ENCODE measurements at places on chromosomes 2 and 18.

DNA sequence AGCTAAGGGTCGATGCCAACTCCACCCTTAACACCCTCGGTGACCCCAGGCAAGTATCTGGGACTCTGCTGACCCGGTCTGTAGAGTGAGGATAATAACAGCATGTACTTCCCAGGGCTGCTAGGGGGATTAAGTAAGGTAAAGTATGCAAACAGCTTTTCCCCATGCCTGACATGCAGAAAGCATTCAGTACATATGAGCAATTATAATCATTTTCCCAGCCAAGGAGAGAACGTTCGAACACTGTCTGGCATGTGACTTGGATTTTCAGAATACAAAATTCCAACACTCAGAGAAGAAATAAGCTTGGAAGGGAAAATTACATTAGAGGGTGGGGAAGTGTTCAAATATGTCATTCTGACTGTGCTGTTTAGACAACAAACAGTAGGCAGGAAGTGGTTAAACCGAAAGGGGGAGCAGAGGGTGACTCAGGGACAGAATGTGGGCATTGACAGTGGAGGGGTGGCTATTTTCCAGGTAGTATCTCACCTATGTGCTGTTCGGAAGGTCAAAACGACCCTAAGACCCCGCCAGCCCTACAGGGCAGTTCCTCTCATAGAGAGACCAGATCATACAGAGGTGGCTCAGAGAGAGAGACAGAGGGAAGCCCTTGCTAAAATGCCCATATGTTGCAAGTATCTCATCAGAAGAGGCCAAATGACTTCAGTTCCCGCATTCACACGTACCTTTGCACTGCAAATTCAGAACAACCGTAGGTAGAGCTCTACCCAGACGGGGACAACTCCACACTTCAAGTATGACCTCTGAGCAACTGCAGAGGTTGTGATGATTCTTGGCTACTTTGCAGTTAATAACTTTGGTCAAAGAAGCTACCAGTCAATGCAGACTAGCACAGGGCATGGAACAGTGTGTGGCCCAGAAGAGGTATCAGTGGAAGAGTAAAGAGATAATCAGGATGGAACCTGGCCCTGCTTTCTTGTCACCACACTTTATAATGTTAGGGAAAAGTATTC, 14.8 kb downstream of the ASPRV1 start:
- no peak for DNase-seq

- DNase-seq = no peak
Observed at GRCh38 chr18:57446322-57446721, 11.1 kb downstream of the ONECUT2 start.

DNA sequence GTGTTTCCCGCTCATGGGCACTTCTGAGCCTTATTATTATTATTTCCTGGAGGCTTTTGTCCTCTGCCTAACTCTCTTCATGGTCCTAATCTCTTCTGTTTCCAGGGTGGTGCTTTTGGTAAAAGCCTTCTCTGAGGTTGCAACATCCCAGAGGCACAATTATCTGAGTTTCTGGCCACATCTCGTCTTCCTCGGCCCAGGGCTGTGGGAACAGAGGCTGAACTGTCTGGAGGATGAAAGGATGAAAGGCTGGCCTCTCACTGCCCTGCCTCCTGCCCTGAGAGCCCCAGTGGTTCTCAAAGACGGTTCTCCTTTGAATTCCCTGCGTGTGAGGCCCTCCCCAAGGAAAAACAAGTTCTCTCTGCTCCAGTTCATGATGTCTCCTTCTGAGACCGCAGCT, 13.8 kb downstream of the GYPC start:
- DNase-seq = no peak

DNA sequence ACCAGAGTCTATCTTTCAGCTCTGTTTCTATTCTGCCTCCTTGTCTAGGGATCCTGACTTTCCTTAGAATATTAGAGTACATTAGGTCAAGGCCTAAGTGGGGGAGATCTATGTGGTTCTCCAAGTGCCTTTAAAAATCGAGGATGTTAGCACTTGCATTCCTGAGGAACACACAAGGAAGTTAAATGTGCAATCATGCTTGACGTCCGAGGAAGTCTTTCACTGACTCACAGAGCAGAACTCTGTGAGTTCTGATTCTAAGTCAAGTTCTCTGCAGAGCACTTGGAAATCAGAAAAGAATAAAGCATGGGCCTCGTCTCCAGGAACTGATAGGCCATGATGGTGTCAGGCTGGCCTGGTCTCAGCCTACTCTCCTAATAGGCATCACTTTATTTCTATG, 17.2 kb downstream of the FHOD3 start:
- peak; percentile 70 for DNase-seq

DNA sequence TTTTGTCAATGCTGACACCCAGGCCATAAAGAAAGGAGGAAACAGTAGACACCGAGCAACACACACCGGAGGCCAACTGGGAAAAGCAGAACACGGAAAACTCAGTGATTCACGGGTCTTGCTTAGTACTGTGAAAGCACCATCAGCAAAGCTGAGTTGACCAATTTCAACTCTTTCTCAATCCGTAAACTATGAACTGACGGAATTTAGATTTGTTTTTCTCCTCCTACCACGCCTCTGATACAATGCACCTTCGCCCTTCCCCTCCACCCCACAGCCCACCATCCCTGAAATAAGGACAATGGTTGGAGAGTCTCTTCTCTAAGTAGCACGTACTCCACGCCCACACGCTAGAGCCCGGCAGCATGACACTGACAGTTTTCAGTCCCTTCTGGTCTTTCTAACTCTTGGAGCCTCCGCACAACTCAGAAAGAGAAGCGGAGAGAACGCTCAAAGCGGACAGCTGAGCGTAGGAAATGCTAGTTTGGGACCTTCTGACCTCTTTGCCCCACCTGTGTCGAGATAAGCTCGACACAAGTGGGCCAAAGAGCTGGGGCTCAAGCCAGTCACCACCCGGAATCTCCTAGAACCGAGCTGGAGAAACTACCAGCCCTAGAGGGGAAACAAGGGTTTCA, 669 bp downstream of the LNPK start:
- DNase-seq = no peak

DNA sequence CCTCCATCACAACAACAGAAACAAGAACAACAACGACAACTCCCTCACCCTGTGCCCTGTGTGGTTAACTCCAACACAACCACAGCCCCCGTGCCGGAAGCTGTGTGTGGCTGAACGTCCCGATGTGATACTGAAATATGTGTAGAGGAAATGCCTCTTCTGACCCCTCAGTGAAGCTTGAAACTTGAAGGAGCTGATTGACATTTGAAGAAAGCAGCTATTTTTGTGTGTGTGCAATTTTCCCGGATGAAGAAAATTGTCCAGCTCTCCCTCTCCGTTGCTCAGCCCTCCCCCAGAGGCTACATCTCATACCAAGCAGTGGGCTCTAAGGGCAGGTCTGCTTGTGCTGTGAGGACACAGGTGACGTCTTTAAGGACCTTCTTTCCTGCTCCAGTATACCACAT, 173.8 kb downstream of the ICOS start:
- no peak for DNase-seq
